Kidney (tissue), 22 donors: ENCODE measurements at places on chromosomes 1 and 21. TPM values are rescaled to one million over a fixed set of nuclear protein-coding genes. Genes with fewer than 3 reads are reported as not detected.

The DNM3 gene
- total RNA-seq, result 19.1 TPM

The NIPAL3 gene
- total RNA-seq, result 46.4 TPM

DNA sequence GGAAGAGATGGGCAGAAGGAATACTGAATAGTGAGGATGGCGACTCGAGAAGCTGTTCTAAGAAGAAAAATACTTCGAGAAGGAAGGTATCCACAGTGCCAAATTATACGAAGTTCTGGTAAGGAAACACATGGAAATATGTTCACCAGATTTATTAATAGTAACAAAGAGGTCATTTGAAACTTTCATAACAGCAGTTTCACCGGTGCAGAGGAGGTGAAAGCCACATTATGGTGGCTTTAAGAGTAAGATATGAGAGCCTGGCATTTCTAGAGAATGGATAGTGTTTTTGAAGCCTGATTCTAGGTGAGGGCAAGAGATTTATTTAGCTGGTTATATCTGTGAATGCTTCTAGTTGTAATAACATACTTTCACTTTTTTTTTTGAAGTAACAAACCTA, 56.2 kb downstream of the DPYD start:
- no peak for DNase-seq

The SOX13 gene
- total RNA-seq, result 55.2 TPM

DNA sequence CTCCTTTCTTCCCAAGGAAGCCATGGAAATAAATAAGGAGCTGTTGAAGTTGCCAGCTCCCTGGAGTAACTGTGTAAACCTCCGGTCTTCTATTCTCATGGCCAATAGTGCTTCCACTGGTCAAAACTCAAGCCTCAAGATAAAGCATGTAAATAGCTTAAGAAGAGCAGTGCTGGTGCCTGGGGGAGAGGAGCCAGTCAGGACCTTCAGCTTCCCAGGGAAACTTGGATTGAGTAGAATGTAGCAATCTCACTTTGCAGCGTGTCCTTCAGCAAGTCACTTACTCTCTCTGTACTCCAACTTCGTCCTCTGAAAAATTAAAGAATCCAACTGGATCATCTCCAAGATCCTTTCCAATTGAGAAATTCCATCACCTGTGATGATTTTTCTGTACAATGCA, 44.7 kb downstream of the NAV1 start:
- DNase-seq, result no peak

GRCh38 chr1:8989821-8990220, 36.4 kb downstream of the SLC2A7 start:
- DNase-seq, result no peak

DNA sequence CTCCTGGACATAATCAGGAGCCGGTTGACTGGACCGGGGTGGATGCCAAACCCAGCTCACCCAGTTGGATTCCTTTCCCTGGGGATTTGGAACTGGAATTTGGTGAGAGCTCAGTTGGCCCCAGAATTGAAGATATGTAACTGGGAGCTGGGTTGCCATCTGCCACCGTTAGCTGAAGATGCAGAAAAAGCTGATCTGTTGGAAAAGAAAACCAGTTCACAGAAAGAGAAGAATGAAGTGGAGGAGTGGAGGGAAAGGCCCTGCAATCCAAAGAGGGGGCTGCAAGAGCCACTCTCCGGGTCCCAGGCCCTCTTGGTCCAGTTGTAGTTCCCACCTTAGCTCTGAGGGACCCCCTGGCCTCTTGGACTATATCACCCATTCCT, 16.0 kb downstream of the TEX35 start:
- DNase-seq, result no peak

DNA sequence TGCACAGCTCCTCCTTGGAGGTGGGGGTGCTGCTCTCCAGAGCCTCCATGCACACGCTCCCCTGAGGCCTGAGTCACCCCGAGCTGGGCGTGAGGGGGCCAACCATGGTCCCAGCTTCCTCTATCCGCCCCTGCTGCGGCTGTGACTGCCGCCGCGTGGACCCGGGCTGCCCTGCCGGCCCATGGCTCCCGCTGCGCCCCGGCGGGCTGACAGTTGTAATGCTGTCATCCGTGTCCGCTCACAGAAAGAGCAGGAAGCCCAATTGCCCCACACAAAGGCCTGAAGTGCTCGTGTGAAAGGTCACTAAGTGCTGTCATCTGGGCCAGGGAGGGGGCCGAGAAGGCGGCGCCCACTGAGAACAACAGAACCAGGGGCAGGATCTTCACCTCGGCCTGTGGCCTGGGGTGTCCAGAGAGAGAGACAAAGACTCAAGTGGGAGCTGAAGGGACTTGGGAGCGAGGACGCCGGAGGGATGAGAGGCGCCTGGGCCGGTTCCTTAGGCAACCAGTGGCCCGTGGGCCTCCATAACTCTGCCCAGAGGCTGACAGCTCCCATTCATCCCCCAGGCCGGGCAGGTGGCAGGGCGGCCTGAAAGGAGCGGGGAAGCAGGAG, 31.5 kb downstream of the OLIG1 start:
- peak; percentile 58 for DNase-seq

DNA sequence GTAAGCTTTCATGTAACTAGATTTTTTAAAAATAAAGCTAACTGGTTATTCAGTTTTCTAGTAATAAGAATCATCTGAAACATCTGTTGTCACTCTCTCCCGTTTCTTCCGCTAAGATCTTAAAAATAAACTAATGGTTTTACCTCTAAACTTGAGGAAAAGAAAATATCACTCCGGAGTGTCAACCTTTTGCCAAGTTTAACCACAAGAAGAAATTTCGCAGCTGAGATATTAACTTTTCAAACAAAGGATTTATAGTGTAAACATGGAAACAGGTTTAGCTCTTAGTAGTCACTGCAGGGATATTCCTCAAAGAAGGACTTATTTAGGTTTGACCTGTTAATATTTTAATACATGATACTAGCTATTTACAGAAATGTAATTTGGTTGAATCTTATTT, 954.9 kb downstream of the ADGRL2 start:
- no peak for DNase-seq

The NHLH1 gene
- 0.09 TPM for total RNA-seq

The SON gene
- total RNA-seq, result 285 TPM

DNA sequence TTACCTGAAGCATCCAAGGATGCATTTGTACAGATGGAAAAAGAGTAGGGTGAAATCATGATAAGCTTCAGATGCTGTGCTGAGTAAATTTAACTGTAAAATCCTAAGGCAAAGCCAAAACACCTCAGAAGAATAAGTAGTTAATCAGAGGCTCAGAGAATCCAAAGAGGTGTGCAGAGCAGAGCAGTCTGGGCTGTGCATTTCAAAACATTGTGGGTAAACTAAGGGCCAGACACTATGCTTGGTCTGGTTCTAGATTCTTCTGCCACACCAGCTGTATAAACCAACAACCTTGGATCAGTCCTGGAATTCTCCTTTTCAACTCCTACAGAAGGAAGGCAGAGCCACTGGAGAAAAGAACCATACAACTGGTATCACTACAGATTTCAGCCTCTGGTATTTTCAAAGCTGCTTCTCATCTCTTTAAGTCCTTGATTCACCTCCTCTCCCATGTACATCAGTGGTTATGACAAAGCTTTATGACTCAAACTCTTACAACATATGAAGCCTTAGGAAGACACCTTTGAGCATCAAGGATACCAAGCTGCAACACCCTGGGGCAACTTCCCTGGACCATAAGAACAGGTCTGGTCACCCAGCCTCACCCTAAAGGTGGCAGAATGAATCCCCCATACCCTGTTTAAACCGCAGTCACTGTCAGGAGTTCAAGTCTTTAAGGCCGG, 11.6 kb upstream of the HIPK1 start:
- no peak for DNase-seq

- DNase-seq, result peak; percentile 72
Observed at GRCh38 chr1:81801651-81802456, 1.1 kb downstream of the ADGRL2 start.

DNA sequence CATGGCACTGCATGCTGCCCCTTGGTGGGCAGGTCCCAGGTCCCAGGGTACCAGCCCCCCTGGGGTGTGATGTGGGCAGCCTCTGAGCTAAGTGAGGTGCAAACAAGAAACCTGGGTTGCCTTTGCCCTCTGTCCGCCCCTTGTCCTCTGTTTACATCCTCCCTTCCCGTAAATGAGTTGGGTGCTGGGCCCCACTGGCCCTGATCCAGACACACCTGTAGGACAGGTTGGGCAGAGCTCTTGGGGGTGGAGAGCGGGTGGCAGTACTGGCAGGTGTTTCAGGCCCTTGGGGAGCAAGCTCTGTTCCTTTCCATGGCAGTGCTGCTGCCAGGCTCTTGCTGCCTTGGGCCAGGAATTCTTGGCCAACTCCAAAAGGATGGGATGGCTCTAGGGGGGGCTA, 35.8 kb downstream of the ELF3 start:
- DNase-seq, result peak; percentile 73

GRCh38 chr21:23887725-23888306, 1719.5 kb downstream of the MRPL39 start:
- no peak for DNase-seq
